SJSA1 (cell line): ENCODE measurements at places on chromosomes 13 and 19. TPM values are rescaled to one million over a fixed set of nuclear protein-coding genes. Genes with fewer than 3 reads are reported as not detected.

HSPB6 gene
- not detected in 2 replicates for total RNA-seq

- no peaks in the 10 kb centered on the region for H3K27me3 ChIP-seq
- H3K4me1 ChIP-seq: peaks cover 15% of the 10 kb centered on the region
- H3K27ac ChIP-seq: no peak overlapping the region
- H3K4me3 ChIP-seq: no peak overlapping the region
Measured at GRCh38 chr13:108220041-108220440, 1.8 kb downstream of the ABHD13 start.

GRCh38 chr19:15091918-15092753, 10.1 kb downstream of the OR1I1 start:
- H3K27ac ChIP-seq: no peak overlapping the region
- peaks cover 7% of the 10 kb centered on the region for H3K27me3 ChIP-seq
- H3K4me1 ChIP-seq: no peaks in the 10 kb centered on the region; the same call in 1 of the 2 replicates
- DNase-seq: peak; percentile 63
- H3K36me3 ChIP-seq: no peaks in the 10 kb centered on the region
- H3K4me3 ChIP-seq: no peak overlapping the region

DNA sequence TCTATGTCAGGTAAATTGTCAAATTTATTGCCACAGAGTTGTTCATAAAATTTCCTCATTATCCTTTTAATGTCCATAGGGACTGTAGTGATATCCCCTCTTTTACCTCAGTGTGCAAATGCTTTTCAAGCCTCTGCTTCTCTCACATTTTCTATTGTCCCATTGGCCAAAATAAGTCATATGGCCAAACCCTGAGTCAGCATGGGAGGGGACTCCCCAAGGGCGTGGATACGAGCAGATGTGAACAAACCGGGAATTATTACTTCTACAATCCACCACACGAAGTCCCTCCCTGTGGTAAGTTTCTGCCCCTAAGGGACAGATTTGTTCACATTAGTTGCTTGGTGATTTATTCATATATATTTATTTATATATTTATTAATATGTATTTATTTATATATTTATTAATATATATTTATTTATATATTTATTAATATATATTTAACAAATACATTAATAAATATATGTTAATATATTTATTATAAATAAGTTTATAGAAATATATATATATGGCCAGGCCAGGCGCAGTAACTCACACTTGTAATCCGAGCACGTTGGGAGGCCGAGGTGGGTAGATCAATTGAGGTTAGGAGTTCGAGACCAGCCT, 20.1 kb upstream of the CAMSAP3 start:
- H3K36me3 ChIP-seq: no peaks in the 10 kb centered on the region
- H3K27ac ChIP-seq: no peak overlapping the region
- H3K4me3 ChIP-seq: no peak overlapping the region
- DNase-seq: no peak
- H3K27me3 ChIP-seq: peaks cover 3% of the 10 kb centered on the region; the same call in 1 of the 2 replicates

GRCh38 chr19:17794731-17795494, at the start of gene B3GNT3:
TSS of gene B3GNT3 (plus strand) at chr19:17795138. CDS start at chr19:17807808, 12,670 bp downstream.
- H3K36me3 ChIP-seq: no peaks in the 10 kb centered on the region
- H3K27me3 ChIP-seq: peaks cover 44% of the 10 kb centered on the region
- no peak for DNase-seq
- H3K27ac ChIP-seq: no peak within 1 kb of the TSS
- H3K4me1 ChIP-seq: no peaks in the 10 kb centered on the region; the same call in 1 of the 2 replicates

GRCh38 chr13:60969656-60970055, 446.0 kb downstream of the PCDH20 start:
- H3K36me3 ChIP-seq: no peaks in the 10 kb centered on the region
- H3K4me3 ChIP-seq: no peak overlapping the region
- DNase-seq: no peak
- no peak overlapping the region for H3K27ac ChIP-seq
- H3K4me1 ChIP-seq: no peaks in the 10 kb centered on the region
- H3K27me3 ChIP-seq: no peaks in the 10 kb centered on the region

GRCh38 chr13:63938851-63939250, 2523.2 kb upstream of the PCDH20 start:
- no peak overlapping the region for H3K4me3 ChIP-seq
- no peaks in the 10 kb centered on the region for H3K36me3 ChIP-seq
- H3K27me3 ChIP-seq: no peaks in the 10 kb centered on the region
- no peak for DNase-seq

- H3K4me1 ChIP-seq: no peaks in the 10 kb centered on the region
- DNase-seq: peak; percentile 28
- H3K4me3 ChIP-seq: no peak overlapping the region
- no peaks in the 10 kb centered on the region for H3K27me3 ChIP-seq
Measured at GRCh38 chr13:20182231-20182846, 10.4 kb downstream of the GJB2 start.

- H3K36me3 ChIP-seq: no peaks in the 10 kb centered on the region
- no peaks in the 10 kb centered on the region for H3K4me1 ChIP-seq
- no peak overlapping the region for H3K4me3 ChIP-seq
- no peaks in the 10 kb centered on the region for H3K27me3 ChIP-seq
Measured at GRCh38 chr19:7255119-7255518, 39.1 kb downstream of the INSR start.
